A549 treated with AZD2906 at 1 μM for 4 hours (cell line): ENCODE measurements at places on chromosomes 7 and 10. TPM values are rescaled to one million over a fixed set of nuclear protein-coding genes. Genes with fewer than 3 reads are reported as not detected.

DYDC2 gene
- total RNA-seq, result 0.09 to 0.19 TPM in 2 of 5 replicates, not detected in the others

ACTR1A gene
- total RNA-seq, result 86.1 to 97.8 TPM (median 94.1 TPM) in 5 replicates

ANKRD2 gene
- 5.1 to 8.8 TPM (median 7.1 TPM) in 5 replicates for total RNA-seq

WDFY4 gene
- total RNA-seq, result 0.03 to 0.11 TPM (median 0.06 TPM) in 4 of 5 replicates, not detected in the other

BTBD16 gene
- total RNA-seq, result 0.41 to 0.82 TPM (median 0.66 TPM) in 5 replicates

RAB19 gene
- not detected in 5 replicates for total RNA-seq
